NCI-H2171 treated with DMSO at 0.1 percent for 48 hours (cell line): ENCODE measurements at places on chromosomes 7 and 10.

- DNase-seq: no peak
Observed at GRCh38 chr10:43079856-43080255, 3.0 kb downstream of the RET start.

GRCh38 chr7:47454974-47455871, 126.7 kb downstream of the TNS3 start:
- no peak for DNase-seq

DNA sequence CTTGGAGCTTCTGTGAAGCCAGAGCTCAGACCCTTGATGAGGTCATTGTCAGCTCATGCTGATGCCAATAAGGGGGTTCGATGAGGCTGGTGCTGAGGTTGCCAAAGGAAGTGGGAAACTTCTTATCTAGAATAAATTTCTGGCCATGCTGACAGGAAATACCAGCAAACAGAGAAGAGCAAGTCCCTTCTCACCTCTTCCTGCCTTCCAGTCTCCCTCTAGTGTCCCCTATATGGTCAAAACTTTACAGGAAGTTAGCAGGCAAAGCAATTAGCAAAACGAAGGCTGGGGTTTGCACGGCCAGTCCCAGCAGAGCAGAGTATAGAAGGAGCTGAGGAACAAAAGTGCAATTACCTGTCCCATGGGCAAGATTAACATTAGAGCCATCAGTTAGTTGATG, 15.1 kb upstream of the NEUROG3 start:
- DNase-seq: no peak

DNA sequence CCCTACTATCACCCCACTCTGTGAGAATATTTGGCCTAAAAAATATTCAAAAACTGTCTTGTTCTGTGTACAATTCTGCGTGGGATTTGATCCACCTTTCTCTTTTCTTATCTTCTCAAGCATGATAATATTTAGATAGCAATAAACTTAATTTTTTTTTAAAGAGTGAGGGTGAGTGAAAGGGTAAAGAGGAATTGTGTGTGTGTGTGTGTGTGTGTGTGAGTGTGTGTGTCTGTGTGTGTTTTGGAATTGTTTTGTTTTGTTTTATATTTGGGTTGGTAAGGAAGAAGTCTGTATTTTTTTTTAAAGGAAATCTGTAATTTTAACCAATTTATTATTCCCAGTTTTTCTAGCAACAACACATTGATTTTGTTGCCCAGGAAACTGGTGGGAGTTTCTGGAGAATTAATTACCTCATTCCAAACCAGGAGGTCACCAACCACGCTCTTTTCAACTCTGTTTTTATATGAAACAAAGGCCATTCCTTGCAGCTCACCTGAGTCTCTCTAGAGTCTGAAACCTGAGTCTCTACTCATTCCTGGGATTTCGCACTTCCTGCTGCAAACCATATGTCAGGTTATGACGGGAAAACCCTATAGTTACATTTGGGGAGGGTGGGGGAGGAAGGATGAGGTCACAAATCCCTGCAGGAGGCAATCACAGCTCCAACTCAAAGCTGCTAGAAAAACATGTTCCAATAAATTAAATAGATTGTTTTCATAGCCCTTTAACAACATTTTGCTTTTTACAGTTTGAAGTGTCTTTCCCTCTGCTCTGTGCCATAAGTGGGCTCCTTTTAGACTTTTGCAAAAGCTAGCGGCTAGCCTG, 38.1 kb upstream of the XPNPEP1 start:
- DNase-seq: peak; percentile 91

DNA sequence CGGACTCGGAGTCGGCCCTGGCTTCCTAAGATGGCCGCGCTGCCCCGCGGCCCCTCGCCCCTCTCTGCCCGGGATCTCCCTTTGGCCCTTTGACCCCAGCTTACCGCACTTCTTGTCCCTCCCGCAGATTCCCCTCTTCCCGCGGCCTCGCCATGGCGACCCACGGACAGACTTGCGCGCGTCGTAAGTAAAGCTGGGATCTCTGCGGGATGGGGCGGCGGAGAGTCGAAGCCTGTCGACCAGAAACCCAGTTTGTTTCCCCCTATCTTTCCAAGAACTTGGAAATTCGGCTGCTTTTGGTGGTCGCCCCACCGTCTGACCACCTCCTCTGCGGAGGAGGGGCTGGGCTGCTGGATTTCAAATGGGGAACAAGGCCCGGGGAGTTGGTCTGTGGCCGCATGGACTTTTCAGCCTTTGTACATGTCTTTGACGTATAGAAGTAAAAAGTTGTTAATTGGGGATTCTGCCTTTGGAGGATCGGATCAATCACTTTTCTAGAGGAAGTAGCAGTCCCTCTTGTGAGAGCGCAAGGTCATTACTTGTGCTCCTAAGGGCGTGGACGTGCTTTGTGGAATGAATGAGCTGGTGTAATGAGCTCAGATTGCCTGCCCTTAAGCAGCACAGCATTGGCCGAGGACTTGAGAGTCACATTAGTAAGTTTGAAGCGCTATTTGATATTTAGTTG, 553 bp downstream of the VDAC2 start:
- DNase-seq: no peak

GRCh38 chr10:63261496-63261895, 128.4 kb downstream of the NRBF2 start:
- no peak for DNase-seq

DNA sequence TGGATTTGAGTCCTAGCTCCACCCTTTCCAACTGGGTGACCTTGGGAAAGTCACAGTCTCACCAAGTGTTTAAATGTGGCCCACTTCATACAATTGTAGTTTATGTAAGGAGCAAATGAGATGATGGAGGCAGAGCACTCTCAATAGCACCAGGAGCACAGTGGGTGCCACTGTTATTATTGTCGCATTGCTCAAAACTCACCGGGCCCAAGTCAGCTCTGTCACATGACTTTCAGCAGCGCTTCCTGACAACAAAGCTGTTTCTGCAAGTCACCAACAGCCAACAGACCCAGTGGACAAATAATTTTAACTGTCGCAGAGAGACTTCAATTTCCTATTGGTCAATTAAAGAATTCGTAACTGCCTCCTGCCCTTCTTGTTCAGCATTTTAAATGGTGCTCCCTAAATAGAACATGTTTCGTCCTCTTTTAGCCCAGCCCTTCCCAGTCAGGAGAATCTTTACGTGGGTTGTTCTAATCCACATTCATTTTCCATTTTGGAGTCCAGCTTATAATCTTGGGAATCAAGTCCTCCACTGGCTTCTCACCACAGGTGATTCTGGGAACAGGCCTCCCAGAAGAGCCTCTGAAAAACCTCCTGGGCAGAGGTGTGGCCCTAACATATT, 415.6 kb upstream of the NPVF start:
- no peak for DNase-seq
